Dorsolateral prefrontal cortex (tissue), 122 donors: ENCODE measurements at places on chromosomes 6 and 20.

GRCh38 chr6:132598473-132598872 lies 8.9 kb upstream of the TAAR5 start:
- DNase-seq, result no peak

- DNase-seq, result no peak
These were observed 503.8 kb downstream of the TFAP2B start for GRCh38 chr6:51322505-51322904.

DNA sequence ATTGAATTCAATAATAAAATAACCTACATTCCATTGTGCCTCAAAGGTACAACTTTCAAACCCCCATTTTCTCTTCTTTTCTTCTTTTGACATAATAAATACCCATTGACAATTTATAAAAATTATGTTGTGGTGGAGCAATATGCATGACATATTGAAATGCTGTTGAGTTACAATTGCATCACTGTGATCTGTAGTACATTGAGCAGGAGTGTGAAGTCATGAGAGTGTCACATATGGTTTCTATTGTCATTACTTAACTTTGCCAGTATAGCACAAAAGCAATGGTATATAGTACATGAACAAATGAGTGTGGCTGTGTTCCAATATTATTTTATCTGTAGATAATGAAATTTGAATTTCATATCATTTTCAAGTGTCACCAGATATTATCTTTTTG lies 441.3 kb downstream of the GJA1 start:
- no peak for DNase-seq

DNA sequence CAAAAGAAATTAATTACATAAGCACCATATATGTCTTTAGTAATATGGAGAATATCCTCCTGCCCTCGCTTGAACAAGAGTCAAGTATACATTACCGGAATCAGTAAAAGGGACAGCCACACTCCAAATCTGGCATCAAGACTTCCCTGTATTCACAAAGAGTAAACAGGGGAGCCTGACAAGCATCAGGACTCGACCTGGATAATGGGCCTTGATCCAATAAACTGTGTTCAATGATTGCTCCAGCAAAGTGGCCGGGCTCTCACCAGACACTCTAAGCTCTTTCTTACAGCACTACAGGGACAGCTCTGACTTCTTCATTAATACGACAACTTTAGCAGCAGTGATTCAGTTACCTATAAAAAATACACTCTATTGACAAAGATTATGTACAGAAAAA lies 307.9 kb upstream of the POU3F2 start:
- no peak for DNase-seq

DNA sequence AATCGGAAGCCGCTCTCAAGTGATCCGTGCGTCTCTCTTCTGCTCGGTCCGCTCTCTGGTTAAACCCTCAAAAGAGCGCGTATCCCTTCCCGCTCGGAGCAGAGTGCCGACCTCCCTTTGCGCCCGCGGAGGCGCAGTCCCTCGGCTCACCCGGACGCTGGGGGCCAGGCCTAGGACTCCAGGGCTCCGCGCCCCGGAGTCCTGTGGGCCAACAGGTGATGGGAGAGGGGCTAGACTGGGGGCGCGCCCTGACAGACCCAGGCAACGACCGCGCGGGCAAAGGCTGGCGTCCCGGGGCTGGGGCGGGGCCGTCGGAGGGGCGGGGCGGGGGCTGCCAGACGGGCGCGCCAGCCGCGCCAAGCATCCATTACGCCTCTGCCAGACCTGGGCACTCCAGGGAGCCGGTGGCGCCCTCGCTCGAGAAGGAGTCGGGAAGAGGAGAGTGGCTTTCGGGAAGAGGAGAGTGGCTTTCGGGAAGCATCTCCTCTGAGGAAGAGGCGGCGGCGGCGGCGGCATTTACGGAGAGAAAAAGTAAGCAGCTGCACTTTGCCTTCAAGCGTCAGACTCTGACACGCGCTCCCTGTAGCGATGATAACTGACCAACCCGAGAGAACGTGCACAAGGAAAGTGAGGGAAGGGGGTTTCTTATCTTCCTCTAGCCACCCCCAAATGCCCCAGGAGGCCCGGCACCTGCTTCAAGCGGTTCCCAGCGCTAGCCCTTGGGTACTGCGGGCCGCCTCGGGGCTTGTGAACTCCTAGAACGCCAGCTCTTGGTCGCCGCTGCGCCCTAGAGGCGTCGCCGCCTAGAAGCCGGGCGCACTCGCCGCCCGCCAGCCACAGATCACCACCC lies 2.6 kb downstream of the EPHA7 start:
- peak; percentile 43 for DNase-seq

GRCh38 chr20:62360854-62361798 lies 6.0 kb downstream of the LAMA5 start:
- DNase-seq, result no peak

DNA sequence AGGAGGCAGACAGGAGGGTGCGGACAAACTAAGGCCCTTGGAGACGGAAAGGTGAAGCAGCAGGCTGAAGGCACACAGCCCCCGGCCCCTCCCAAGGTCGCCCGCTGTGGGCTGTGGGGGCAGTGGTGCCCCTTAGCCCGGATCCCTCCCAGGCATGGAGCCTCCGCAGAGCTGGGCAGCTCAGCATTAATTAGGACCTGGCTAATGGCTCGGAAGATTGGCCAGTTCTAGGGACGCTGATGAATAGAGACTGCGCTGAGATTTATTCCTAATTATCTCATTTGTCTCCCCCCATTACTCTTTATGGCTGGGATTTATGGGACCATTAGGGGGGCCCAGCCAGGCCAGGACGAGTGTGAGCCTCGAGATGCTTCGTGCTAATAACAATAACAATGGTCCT lies 20.4 kb downstream of the MDFI start:
- DNase-seq, result no peak
